ENCODE measurements at places on chromosomes 12 and 14.

DNA sequence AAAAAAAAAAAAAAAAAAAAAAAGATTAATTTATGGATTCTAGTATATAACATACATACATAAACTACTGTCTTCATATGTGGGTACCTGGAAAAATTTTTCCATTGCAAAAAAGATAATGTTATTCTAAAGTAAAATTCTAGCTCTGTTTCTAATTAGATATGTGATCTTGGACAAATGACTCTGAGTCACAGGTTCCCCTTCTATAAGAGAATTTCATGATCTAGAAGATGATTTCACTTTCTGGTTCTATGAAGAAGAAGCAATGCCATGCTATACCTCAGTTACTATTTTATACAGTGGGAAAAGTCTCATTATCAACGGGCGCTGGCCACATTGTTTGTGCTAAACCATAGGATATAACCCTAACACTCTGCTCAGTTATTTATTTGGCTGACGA, 351.3 kb downstream of the ZFP36L1 start:
- DNase-seq = no peak

DNA sequence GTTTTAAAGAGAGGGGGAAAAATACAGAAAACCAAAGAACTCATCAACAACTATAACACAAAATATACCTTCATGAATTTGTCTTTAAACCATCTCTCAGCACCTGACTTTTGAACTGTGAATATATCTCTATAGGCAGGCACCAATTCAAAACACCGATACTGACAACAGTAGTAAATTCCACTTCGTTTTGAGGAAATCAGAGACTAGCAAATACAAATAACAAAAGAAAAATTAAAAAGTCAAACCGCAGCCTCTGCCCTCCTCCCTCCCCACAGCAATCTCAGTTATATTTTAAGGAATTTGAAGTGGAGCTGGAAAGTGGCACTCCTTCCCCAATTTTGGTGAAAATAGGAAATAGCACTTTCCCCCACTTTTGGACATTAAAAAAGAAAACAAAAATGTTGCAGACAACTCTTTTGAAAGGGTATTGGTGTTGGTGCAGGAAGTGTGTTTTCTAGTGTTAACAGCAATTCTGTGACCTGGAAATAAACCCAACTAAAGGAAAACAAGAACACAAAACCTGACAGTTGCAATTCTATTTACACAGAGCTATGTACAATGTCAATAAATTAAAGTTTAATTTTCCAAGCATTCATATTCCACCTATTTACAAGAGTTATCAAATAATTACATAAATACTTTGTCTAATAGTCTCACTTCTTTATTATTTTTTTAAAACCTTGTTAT, 13.5 kb downstream of the TBX3 start:
- DNase-seq = no peak

DNA sequence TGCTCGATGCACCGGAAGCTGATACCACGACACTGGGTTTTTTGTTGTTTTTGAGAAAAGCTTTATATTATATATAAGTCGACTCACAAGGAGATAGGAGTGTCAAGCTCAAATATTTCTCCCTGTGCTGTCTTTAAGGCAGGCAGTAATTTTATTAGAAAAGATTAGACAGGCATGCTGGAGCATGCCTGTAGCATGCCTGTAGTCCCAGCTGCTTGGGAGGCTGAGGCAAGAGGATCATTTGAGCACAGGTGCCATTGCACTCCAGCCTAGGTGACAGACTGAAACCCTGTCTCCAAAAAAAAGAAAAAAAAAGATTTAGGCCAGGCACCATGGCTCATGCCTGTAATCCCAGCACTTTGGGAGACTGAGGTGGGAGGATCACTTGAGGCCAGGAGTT, 51.8 kb downstream of the GNS start:
- DNase-seq = no peak

GRCh38 chr12:46261646-46262045, 7.2 kb downstream of the SLC38A1 start:
- DNase-seq = no peak

DNA sequence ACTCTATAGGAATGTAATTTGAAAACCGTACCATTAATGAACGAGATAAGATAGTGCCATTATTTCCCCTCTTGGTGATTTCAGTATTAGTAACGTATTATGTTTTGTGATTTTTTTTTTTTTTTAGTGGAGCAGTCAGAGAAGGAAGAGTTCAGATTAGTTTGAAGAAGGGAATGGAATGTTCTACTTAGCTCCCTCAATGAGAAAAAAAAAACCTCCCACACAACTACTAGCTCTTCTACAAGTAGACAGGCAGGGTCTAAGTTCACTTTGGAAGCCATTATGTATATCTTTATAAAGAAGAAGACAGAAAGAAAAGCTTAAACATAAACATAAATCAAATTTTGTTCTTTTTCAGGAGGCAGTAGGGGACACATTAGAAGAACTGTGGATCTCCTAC, 27.3 kb downstream of the PNMA1 start:
- DNase-seq = no peak

GRCh38 chr12:3976351-3976938, 103.2 kb upstream of the PARP11 start:
- no peak for DNase-seq

DNA sequence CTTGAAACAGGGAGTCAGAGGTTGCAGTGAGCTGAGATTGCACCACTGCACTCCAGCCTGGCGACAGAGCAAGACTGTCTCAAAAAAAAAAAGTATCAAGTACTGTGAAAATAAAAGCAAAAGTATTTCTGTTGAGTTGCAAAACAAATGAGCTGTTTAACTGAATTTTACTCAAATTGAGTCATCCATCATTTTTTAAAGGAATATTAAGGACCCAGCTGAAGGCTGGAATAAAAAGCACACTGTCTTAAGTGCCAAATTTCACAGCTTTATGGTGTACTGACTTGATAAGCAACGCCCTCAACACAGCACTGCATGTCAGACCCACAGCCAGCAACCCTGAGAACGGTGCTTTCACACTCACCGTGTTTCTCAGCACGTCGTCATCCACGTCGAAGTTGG, 57.9 kb downstream of the AMN start:
- no peak for DNase-seq

GRCh38 chr14:77347751-77348150, 26.9 kb downstream of the GSTZ1 start:
- DNase-seq = no peak

All from aorta (tissue), 5 donors.